Endothelial cell (in vitro differentiated cells): ENCODE measurements at places on chromosomes 1 and 21. TPM values are rescaled to one million over a fixed set of nuclear protein-coding genes. Genes with fewer than 3 reads are reported as not detected.

Gene AADACL3
- total RNA-seq: not detected

GRCh38 chr21:16865632-16866031 lies 647.2 kb upstream of the CXADR start:
- no peaks in the 10 kb centered on the region for H3K36me3 ChIP-seq
- DNase-seq: no peak
- H3K4me3 ChIP-seq: no peak overlapping the region
- H3K27me3 ChIP-seq: no peaks in the 10 kb centered on the region
- H3K27ac ChIP-seq: no peak overlapping the region

DNA sequence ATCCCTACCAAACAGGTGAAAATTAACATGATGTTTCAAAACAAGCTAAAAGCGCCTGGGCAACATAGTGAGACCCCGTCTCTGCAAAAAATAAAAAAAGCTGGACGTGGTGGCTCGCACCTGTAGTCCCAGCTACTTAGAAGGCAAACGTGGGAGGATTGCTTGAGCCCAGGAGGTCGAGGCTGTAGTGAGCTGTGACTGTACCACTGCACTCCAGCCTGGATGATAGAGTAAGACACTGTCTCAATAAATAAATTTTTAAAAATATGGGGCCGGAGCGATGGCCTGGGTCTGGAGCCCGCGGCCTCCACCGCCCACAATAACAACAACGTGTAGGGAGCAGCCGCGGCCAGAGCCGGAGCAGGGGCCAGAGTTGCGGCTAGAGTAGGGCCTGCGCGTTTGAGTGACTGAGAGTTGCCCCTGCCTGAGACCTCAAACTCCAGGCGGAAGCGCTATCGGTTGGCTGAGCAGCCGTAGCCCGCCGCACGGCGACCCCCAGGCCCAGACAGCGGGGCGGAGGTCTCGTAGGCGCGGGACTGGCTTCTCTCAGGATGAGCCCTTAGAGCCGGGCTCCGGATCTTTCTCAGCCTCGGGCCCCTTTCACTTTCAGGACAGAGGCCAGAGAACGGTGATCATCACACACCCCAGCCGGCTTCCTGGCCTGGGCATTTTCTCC lies 41.4 kb downstream of the ZMYM1 start:
- H3K36me3 ChIP-seq: peaks cover 10% of the 10 kb centered on the region
- no peak overlapping the region for H3K27ac ChIP-seq
- no peaks in the 10 kb centered on the region for H3K4me1 ChIP-seq
- no peak for DNase-seq
- no peak overlapping the region for H3K4me3 ChIP-seq

Gene FLG2
- total RNA-seq: not detected

- H3K4me1 ChIP-seq: no peaks in the 10 kb centered on the region
- DNase-seq: no peak
- H3K4me3 ChIP-seq: no peak overlapping the region
- H3K36me3 ChIP-seq: no peaks in the 10 kb centered on the region
- no peaks in the 10 kb centered on the region for H3K27me3 ChIP-seq
These were observed 38.7 kb downstream of the HS2ST1 start for GRCh38 chr1:86953167-86953566.
